ENCODE measurements at places on chromosomes 11 and 22. TPM values are rescaled to one million over a fixed set of nuclear protein-coding genes. Genes with fewer than 3 reads are reported as not detected.
A peak's percentile ranks its signal among the peaks of the same experiment; 100 is the strongest.

MFRP gene
- total RNA-seq, result not detected

THY1 gene
- total RNA-seq, result 8.4 TPM

SAA2 gene
- 7.6 TPM for total RNA-seq

SLC15A3 gene
- total RNA-seq, result 34.0 TPM

CCDC15 gene
- 1.5 TPM for total RNA-seq

DNA sequence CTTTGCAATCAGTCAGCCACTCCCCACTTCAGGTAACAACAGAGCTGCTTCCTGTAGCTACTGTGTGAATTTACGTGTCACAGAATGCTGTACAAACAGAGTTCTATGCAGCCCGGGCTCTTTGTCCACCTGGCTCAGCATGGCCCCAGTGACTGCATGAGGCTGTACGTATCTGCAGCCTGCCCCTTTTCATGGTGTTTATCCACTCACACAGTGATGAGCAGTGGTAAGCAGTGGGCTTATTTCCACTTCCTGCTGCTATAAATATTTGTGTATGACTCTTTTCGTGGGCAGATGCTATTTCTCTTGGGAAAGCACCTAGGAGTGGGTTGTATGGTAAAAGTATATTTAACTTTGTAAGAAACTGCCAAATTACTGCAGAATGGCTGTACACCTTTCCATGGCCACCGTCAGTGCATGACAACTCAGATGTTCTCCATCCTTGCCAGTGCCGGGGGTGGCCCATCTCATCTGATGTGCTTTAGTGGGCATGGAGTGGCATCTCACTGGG lies 43.3 kb downstream of the MYEOV start:
- no peak overlapping the region for H3K4me3 ChIP-seq
- H3K27ac ChIP-seq, result no peak overlapping the region
- no peaks in the 10 kb centered on the region for H3K36me3 ChIP-seq
- no peaks in the 10 kb centered on the region for H3K27me3 ChIP-seq
- H3K4me1 ChIP-seq, result no peaks in the 10 kb centered on the region

DNA sequence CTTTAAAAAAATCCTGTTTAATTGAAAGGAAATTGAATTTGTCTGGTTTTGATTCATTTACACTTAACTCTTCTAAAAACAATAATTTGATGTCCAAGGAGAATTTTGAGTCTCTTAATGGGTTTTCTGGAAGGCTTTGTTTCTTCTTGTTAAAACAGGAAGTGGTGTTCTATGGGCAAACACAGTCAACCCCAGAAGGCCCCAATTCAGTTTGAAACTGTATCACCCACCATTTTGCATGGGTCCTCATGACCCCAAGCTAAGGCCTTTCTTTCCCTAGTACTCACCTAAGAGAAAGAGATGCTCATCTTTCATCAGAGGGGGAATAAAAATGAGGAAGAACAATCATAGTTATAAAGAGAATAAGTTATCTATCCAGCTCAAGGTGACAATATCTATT lies 10.6 kb downstream of the FLI1 start:
- H3K36me3 ChIP-seq, result no peaks in the 10 kb centered on the region
- peaks cover 14% of the 10 kb centered on the region for H3K4me1 ChIP-seq
- H3K4me3 ChIP-seq, result no peak overlapping the region

- H3K4me1 ChIP-seq, result no peaks in the 10 kb centered on the region
- peak; percentile 21 for DNase-seq
- H3K36me3 ChIP-seq, result no peaks in the 10 kb centered on the region
- no peaks in the 10 kb centered on the region for H3K27me3 ChIP-seq
- H3K27ac ChIP-seq, result no peak overlapping the region
Observed at GRCh38 chr11:11265994-11266606, 87.0 kb downstream of the CSNK2A3 start.

DNA sequence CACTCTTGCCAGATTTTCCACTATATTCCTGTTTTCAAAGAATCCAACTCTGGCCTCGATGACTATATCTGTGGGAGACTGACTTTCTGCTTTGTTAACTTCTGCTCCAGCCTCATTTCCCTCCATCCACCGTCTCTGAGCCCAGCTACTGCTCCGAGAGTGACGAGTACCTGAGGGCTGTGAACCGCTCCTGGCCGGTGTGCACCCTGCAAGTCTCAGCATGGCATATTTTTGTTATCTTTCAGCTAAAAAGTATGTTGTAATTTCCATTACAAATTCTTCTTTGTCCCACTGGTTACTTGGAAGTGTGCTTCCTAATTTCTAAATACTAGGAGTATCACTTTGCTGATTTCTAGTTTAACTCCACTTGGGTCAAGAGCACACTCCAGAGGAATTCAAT lies 36.5 kb upstream of the MOB2 start:
- H3K4me3 ChIP-seq, result no peak overlapping the region
- H3K27me3 ChIP-seq, result no peaks in the 10 kb centered on the region
- H3K27ac ChIP-seq, result no peak overlapping the region
- no peak for DNase-seq

- H3K27me3 ChIP-seq, result peaks cover 4% of the 10 kb centered on the region
- H3K36me3 ChIP-seq, result no peaks in the 10 kb centered on the region
- H3K27ac ChIP-seq, result no peak overlapping the region
- H3K4me1 ChIP-seq, result no peaks in the 10 kb centered on the region
- DNase-seq, result no peak
Observed at GRCh38 chr11:19013181-19013857, 47.2 kb downstream of the MRGPRX2 start.

- no peaks in the 10 kb centered on the region for H3K36me3 ChIP-seq
- peaks cover 14% of the 10 kb centered on the region for H3K27me3 ChIP-seq
- H3K4me3 ChIP-seq, result no peak overlapping the region
- no peak for DNase-seq
- no peaks in the 10 kb centered on the region for H3K4me1 ChIP-seq
Observed at GRCh38 chr22:44623771-44624510, 78.1 kb upstream of the PRR5 start.

DNA sequence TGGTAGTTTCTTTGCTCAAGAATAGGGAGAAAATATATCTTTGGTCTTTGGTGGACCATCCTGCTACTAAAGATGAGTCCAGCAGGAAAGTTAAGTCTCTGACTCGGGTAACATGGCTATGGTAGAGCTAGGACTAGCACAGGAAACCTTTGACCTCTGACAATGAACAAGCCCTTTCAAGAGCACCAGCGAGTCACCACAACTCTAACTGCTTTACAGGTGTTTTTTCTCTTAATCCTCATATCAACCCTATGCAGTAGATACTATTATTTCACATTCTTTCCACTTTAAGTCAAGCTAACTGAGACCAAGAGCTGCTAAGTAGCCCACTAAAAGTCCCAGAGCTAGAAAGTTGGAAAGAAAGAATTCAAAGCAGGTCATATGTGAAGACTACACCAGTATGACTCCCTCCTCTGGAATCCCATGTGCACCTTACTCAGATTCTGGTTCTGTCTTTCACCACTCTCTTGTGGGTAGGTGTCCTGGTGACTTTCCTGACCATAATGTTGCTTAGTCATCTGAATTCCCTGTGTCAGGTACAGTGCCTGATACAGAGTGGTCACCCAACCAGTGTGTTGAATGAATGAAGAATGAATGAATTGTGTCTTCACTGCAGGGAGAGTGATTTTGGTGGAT lies 53.8 kb upstream of the ME3 start:
- no peak overlapping the region for H3K27ac ChIP-seq
- DNase-seq, result no peak
- no peaks in the 10 kb centered on the region for H3K36me3 ChIP-seq
- H3K4me3 ChIP-seq, result no peak overlapping the region
- H3K27me3 ChIP-seq, result no peaks in the 10 kb centered on the region

- DNase-seq, result no peak
- H3K36me3 ChIP-seq, result no peaks in the 10 kb centered on the region
- no peak overlapping the region for H3K27ac ChIP-seq
- H3K4me1 ChIP-seq, result no peaks in the 10 kb centered on the region
Observed at GRCh38 chr11:93370260-93370659, 39.7 kb downstream of the DEUP1 start.

DNA sequence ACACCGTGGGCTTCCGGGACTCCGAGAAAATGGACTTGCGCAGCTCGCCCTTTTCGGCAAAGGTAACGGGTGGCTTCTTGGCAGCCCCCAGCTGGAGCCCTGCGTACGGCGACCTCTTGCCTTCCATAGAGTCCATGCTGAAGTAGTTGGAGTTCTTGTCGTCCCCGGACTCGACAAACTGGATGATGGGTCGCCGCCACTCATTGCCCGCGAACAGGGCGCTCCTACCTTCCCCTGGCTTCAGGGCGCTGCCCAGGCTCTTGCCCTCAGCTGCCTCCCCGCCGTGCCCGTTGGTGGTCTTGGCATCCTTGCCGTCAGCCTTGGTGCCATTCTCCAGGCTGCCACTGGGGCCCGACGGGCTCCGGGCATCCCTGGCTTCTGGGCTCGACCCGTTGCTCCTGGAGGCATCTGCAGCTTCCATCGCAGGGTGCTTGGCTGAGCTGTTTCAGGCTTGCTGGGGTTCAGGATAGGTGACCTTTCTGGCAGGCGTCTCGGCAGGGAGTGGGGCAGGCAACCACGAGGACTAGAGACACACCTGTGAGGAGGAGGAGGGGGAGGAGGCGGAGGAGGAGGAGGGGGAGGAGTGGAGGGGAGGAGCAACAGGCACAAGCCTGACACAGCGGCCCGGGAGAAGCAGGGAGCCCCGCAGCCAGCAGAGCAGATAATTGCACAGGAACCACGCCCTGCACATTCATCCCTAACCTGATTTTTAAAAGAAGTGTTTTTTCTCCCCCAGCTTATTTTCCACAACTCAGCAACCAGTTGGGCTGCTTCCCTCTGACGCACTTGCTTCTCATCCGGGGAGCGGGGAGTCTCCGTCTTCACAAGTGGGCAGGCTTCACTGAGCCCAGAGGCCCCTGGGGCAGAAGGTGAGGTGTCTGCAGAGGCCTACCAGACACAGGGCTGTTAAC lies at the start of gene TRIM29:
TSS of gene TRIM29 (minus strand) at position 503 of the 911 bp plus-strand sequence. CDS start at position 421, 82 bp downstream.
- H3K36me3 ChIP-seq, result no peaks in the 10 kb centered on the region
- H3K4me3 ChIP-seq, result no peak within 1 kb of the TSS
- no peak for DNase-seq
- H3K27ac ChIP-seq, result no peak within 1 kb of the TSS

GRCh38 chr22:35478633-35479107 lies 62.0 kb upstream of the RASD2 start:
- H3K4me1 ChIP-seq, result peaks cover 6% of the 10 kb centered on the region
- H3K27ac ChIP-seq, result peak overlapping the region; percentile 7
- no peak for DNase-seq
- H3K27me3 ChIP-seq, result no peaks in the 10 kb centered on the region
- no peaks in the 10 kb centered on the region for H3K36me3 ChIP-seq

GRCh38 chr11:132062541-132062940 lies 692.1 kb downstream of the NTM start:
- H3K4me3 ChIP-seq, result no peak overlapping the region
- H3K4me1 ChIP-seq, result no peaks in the 10 kb centered on the region
- H3K27me3 ChIP-seq, result no peaks in the 10 kb centered on the region
- DNase-seq, result no peak
